Suppressor macrophage treated with lipopolysaccharide for 4 hours (primary cell): ENCODE measurements at places on chromosomes 6 and 20.

- DNase-seq, result peak; percentile 48
Measured at GRCh38 chr20:63553933-63554290, at the start of gene FNDC11. Gene FNDC11, plus strand, starts transcription at chr20:63554159. Its CDS starts 1,505 bp downstream, at chr20:63555664.

- DNase-seq, result no peak
Measured at GRCh38 chr6:30196376-30196775, 16.8 kb downstream of the TRIM26 start.

- no peak for DNase-seq
Measured at GRCh38 chr6:128230267-128230989, 290.0 kb downstream of the PTPRK start.

GRCh38 chr6:6635869-6636268 is 47.3 kb downstream of the LY86 start:
- DNase-seq, result no peak

GRCh38 chr6:129243377-129243776 is 360.4 kb downstream of the LAMA2 start:
- DNase-seq, result no peak
